ENCODE measurements at places on chromosomes 3 and 15.

DNA sequence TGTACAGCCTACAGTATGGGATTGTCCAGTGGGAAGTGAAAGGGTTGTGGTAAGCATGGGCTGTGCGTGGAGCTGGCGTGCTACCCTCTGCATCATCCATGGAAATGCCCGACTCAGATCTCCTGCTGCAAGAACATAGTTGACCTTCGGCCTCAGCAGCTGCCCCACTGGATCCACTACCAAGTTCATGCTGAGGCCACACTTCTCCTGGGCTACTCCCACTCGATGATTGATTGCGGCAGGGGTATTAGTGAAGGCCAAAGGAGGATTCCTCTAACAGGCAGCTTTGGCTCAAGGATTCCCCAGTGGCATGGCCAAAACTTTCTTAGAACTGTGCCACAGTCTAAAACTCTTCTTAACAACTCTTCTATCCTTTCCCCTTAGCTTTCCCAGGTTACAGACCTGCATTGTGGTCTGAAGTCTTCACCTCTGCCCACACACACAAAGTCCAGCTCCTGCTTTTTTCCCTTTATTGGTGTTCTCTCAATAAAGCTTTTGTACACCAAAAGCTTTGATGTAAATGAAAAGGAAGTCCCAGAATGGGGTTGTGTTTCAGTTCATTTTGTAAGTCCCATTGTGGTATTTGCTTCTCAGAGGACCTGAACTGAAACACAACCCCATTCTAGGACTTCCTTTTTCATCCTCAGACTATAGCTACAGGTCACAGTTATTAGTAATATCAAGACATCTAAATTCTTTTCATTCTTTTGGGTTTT is 4.9 kb upstream of the TBC1D5 start:
- no peak for DNase-seq

GRCh38 chr15:65033659-65034269 is 4.3 kb upstream of the MTFMT start:
- DNase-seq = no peak

- DNase-seq = no peak
These were observed 1462.3 kb upstream of the CADM2 start for GRCh38 chr3:83496462-83496861.

DNA sequence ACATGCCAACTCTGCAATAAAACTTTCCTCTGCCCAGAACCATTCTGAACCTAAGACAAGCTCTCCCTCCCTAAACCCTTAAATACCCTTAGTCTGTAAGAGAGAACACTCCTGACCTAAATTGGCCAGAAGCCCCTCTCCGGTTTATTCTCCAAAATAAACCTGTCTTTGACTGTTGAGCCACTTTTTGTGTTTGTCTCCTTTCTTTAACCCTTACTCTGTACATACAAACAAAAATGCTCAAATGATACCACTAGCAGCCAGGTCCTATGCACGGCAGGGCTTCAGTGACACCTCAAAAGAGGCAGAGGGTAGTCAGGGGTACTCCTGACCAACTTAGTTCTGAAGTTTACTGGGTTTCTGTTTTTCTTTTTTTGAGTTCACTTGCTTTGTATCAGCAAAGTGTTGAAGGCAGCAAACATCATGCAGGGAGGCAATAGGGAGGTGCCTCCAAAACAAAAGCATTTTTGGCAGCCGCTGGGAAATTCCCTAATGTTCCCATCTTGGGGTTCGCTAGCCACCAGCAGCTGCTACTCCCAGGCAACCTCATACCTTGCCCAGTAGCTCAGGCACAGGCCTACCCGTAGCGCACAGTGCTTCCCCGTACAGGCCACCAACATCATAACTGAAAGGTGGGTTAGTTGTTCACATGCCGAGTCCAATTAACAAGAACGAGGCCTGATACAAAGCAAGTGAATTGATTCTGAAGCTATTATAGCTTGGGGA is 62.9 kb upstream of the GCNT3 start:
- no peak for DNase-seq

- DNase-seq = no peak
These were observed 343.5 kb upstream of the RGMA start for GRCh38 chr15:93432474-93432873.

- DNase-seq = no peak
These were observed 195.0 kb downstream of the SPATA16 start for GRCh38 chr3:172946061-172946460.

DNA sequence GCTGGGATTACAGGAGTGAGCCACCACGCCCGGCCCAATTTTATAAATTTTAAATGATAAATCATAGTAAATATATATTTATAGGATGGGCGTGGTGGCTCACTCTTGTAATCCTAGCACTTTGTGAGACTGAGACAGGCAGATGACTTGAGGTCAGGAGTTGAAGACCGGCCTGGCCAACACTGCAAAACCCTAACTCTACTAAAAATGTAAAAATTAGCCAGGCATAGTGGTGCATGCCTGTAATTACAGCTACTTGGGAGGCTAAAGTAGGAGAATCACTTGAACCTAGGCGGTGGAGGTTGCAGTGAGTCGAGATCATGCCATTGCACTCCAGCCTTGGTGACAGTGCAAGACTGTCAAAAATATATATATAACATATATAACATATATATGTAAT is 26.4 kb downstream of the MFN1 start:
- DNase-seq = no peak

GRCh38 chr3:45841420-45841756 is 531 bp downstream of the LZTFL1 start:
- no peak for DNase-seq

DNA sequence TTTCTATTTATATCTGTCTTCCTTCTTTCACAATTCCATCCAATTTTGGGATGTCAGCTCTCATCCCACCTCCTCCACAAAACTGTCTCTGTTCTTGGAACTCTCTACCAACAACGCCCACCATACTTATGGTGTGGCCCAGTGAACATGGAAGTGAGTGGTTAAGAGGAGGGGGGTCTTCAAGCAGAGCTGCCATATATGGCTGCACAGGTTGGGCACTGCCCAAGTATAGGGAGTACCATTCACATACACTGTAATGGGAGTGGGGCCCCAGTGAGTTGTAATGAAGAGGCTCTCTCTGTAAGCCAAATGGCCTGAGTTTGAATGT is 7.9 kb upstream of the CAMK1 start:
- DNase-seq = no peak

DNA sequence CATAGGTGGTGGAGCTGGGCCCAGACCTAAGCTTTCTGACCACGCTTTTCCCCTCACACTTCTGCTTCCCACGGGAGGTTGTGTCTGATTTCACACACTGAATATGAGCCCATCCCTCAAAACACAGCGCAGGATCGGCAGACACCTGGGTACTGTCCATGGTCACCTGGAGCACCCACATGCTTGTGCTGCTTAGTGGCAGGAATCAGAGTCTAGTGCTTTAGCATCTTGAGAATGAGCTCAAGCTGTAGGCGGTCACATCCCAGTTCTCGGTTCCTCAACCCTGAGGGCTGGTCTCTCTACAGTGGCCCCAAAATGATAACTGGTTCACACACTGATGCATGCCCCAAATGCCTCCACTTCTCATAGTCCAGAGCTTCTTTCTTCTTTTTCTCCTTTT is 111.0 kb downstream of the SEMA5B start:
- no peak for DNase-seq

- DNase-seq = no peak
These were observed 104.4 kb upstream of the RBMS3 start for GRCh38 chr3:29176501-29176900.
